NCI-H187 (cell line): ENCODE measurements at places on chromosomes 2 and 18.

- DNase-seq = no peak
Measured at GRCh38 chr2:12326449-12327190, 390.1 kb upstream of the TRIB2 start.

DNA sequence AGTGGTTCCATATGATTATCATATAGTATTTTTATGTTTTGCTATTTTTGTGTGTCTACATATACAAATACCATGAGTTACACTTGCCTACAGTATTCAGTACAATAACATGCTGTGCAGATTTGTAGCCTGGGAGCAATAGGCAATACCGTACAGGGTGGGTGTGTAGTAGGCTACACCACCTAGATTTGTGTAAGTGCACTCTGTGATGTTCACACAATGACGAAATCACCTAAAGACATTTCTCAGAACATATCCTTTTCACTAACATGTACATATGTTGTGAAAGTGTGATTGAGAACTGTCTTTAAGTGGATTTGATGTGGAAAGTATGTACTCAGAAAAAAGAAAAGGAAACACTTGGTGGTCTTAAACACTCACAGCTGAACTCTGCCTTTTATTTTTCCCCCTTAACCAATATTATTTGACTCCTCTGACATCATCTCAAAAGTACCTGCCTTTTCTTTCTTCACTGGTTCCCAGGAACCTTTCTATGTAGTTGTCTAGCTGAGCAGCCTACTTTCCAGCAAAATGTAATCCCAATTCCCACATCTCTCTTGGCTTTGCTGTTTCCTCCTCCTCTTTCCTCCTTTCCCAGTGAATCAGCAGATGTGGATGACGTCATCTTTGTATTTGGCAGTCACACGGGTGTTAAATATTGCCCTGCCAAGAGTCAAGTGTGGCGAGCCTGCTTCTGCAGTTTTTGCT is 47.7 kb downstream of the OSBPL6 start:
- no peak for DNase-seq

- no peak for DNase-seq
Measured at GRCh38 chr18:70139138-70139537, 66.3 kb downstream of the RTTN start.

- DNase-seq = no peak
Measured at GRCh38 chr18:55582325-55582724, 5.7 kb downstream of the TCF4 start.

DNA sequence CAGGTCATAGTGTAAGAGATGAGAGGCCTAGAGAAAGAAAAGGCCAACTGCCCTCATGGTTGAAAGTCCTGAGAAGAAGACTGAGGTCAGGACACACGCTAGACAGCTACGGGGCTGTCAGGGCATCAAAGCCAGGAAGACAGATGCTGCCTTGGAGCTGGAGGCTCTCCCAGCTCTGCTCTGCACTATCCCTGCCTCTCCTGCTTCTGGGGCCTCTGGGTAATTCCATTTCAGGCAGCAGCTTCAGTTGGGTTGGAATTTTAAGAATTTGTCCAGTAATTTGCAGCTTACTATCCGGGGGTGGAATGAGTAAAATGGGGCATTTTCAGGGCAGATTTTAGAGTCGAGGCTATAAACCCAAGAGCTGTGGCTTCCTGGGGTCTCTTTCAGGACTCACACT is 76.2 kb upstream of the CTAGE1 start:
- DNase-seq = no peak

DNA sequence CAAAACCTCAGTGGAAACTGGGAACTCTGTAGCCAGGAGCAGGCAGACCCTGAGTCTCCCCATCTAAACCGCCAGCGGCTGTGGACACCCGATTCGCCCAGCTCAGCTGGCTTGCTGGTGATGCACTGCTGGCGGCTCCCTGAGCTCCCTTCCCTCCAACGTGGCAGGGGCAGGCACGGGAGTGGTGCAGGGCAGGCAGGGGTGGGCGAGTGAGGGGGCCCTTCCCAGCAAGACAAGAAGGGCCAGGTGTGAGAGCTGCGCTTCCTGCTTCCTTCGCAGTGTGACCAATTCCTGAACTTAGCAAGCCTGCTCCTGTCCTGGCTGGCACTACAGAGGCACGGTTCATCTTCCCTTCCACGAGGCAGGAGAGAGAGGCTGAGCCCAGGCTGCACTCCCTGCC is 12.3 kb upstream of the SEMA4C start:
- DNase-seq = no peak
